CD4-positive, alpha-beta T cell treated with Interleukin-15 for 4 hours (primary cell): ENCODE measurements at places on chromosomes 13 and 19.

DNA sequence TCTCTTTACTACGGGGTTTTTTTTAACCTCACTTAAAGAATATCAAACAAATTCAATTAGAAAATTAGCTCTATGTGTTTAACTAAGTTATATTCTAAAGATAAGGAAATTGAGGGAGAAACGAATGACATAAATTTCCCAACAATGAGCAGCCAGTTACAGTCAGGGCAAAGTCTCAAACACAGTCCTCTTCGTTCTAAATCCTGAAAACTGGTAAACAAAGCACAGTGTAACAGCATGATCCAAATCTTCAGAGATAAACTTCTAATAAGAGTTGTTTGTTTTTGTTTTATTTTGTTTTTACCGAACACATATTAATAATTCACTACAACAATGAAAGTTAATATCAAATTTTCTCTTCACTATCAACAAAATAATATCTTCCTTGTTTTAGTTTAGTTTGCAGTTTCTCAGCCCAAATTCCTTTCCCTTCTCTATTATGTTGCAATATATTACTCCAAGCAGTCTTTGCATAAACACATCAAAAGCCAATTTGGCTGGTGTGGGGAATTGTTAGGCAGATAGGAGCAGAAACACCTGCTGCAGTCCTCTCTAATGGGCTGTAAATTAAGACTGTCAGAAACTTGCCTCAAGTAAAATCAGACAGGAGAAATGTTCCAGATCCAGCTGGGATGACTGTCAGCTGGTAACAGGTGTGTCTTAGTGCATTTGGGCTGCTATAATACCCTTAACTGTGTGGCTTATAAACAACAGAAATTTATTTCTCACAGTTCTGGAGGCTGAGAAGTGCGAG, 106.5 kb upstream of the SGCG start:
- no peak for DNase-seq

GRCh38 chr19:15464394-15465385, at the start of gene RASAL3:
RASAL3 (minus strand) TSS chr19:15464544; CDS start chr19:15464358, 186 bp downstream.
- DNase-seq = peak; percentile 71

DNA sequence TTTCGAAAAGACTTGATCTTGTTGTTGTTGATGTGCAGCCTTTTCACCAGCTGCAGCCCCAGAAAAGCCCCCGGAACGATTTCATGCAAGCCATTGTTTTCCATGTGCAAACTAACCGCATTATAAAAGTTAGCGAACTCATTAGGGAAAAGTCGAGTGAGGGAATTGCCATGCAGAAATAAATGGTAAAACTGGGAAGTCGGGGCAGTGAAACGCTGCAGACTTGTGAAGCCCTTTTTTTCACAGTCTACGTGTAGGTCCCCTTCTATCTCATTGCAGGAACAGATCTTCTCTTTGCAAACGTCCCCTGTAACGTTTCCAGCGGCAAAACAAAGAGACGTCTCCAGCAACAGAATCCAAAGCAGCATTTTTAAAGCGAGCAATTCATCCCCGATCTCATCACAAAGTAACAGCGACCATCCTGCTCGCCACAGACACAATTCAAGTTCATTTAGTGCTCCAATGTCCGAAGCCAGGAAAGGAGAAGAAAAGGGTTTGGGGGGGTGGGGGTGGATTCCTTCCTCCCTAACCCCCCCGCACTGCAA, 1.1 kb downstream of the SLITRK1 start:
- DNase-seq = no peak

- DNase-seq = peak; percentile 74
Measured at GRCh38 chr19:47863514-47863936, 4.5 kb downstream of the TPRX2 start.

DNA sequence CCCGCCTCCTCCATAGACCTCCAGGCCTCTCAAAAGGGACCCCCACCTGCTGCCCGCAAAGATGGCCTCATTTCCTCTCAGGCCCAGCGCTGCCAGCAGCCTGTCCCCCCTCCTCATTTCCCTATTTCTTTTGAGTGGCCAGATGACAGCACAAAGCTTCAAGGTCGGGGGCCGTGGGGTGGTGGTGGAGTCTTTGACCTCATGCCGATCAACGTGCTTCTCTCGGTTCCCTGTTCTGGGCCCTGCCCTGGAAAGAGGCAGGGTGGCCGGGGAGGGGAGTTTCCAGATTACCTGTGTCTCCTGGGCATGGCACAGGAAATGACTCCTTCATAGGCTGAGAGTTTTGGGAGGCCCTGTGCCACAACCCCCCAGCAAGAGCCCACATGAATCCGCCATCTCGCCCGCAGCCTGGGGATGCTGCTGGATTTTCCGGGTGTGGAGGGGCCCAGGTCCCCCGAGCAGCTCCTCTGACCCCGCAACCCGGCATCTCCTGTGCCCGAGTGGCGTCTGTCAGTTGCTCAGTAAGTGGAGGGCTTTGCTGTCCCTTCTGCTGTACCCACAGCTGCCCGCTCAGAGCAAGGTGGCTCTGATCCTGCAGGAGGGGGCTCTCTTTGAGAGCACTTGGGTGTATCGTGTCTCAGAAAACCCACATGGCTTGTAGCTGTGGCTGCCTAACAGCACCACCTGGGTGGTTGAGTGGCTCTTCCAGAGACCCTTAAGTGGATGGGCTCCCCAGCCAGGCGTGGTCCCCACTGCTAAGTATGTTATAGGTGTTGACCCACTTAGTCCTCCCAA, 139.4 kb downstream of the SIPA1L3 start:
- no peak for DNase-seq

DNA sequence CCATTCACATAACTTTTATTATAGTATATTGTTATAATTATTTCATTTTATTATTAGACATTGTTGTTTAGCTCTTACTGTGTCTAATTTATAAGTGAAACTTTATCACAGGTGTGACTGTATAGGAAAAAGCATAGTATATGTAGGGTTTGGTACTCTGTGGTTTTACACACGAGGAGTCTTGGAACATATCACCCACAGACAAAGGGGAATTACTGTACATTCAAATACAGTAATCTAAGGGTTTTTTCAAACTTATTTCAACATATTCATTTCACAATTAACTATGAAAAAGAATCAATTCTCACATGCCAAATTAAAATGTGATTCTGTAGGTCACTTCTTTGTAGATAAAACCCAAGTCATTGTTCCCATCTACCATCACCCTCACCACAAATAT, 46.0 kb downstream of the RBM26 start:
- DNase-seq = no peak

DNA sequence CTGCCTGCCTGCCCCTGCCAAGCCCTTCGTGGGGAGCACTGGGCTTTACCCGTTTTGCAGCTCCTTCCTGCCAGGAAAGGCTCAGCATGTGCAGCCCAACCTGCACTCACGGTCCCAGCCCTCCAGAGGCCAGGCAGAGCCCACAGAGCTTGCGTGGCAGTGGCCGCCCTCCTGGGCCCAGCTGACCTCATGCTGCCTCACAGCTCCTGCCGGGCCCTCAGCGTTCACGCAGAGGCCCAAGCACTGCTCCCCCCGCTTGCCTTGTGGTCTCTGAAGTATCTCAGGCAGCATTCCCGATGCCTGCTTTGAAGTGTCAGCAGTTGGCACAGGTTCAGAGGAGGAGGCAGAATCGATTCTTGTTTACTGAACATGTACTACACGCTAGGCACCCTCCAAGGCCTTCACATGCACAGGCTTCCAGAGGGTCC, 32.5 kb downstream of the CAPN12 start:
- DNase-seq = no peak

DNA sequence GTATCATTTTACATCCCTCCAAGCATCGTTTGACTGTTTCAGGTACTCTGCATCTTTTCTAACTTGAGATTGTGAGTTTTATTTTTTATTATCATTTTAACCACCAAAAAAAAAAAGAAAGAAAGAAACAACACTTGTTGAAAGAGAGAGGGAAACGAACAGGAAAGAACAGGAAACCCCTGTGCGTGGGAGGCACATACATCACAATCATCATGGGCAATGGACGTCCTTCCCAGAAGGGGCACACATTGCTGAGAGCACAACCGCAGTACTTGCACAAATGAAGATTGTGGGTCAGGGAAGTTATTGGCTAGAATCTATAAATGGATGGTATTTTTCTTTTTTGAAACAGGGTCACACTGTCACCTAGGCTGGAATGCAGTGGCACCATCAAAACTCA, 1.7 kb downstream of the CLC start:
- DNase-seq = no peak

- no peak for DNase-seq
Measured at GRCh38 chr19:588741-589692, 664 bp upstream of the HCN2 start.

GRCh38 chr13:47859165-47859564, 141.9 kb downstream of the SUCLA2 start:
- DNase-seq = no peak

GRCh38 chr19:36775768-36776167, 3.2 kb upstream of the ZNF850 start:
- no peak for DNase-seq

GRCh38 chr13:43389983-43390382, 366.6 kb downstream of the DNAJC15 start:
- DNase-seq = no peak

DNA sequence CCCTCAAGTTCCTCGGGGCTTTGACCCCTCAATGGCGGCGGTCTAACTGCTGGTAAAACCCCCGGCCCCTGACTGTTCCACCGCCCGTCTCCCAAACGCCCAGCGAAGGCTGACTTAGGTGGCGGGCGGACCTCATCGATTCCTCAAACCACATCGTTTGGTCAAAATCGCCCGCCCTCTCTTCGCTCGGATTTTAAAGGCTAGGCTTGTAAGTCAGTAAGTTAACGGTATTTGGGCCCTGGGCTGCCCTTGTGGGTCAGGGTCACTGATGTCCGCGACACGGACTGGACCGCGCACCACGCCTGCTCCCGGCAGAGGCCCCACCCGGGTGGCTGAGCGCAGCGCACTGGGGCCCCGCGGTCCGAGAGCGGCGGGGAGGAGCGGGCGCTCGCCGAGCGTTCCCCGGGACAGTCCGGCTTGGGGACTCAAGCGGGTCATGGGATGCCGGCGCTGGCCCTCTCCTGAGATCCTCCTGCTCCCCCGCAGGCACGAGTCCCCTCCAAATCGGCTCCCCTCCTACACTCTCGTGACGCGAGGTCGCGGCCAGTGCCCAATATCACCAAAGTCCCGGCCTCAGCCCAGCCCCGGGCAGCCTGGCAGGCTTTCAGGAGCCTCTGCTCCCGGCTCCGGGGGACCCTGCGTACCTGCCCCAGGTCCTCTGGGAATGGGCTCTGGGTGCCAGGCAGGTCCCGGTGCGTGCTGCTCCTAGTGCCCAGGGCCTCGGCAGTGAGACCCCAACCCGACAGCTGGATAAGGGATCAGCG, 1.0 kb downstream of the FLT1 start:
- DNase-seq = no peak

GRCh38 chr19:32189956-32190706, 155.3 kb upstream of the ZNF507 start:
- DNase-seq = no peak

GRCh38 chr19:6352381-6353165, 8.8 kb upstream of the CLPP start:
- no peak for DNase-seq

DNA sequence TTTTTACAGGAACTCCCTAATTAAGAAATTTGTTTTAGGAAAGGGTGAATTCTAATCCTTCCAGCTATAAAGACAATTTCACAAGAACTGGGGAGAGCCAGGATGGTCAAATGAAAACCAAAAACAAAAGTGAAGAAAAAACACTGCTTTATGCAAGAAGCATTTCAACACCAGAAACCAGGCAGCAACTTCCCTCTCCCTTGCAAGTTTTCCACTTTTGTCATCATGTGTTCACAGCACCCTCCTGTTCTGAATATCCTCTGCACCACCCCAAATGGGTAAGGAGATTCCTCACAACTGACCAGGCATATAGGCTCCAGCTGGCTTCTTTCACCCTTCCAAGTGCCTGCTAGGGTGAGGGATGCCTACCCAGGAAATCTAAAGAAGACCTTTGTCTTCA, 328.1 kb downstream of the TBC1D4 start:
- DNase-seq = no peak

GRCh38 chr13:114200399-114200911, 21.4 kb downstream of the CFAP97D2 start:
- no peak for DNase-seq

- peak; percentile 36 for DNase-seq
Measured at GRCh38 chr13:106561551-106562170, 6.3 kb downstream of the ARGLU1 start.

DNA sequence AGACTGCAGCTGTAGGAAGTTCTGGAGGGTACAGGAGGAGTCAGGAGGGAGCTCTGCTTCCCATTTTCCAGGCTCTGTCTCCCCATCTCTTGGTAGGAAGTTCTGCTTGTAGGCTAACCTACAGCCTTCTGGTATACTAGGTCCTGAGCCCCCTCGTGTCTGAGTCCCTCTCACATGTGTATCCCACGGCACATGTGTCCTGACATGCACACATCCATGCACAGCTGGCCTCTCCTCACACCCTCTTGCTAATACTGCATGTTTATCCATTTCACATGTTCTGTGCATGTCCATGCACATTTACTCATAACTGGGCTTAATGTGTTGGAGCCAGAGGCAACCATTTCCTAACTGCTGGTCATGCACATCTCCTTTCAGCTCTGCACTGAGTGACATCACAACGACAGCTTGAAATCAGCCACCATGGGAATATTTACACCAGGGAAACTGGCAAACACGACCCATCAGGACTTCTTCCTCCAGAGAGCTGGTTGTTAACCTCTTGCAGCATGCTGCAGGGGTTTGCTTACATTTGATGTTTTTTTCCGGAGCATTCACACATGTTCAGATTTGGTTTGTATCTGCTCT, 3.0 kb downstream of the CD209 start:
- no peak for DNase-seq

GRCh38 chr19:1244693-1245451, 3.3 kb downstream of the ATP5F1D start:
- no peak for DNase-seq

DNA sequence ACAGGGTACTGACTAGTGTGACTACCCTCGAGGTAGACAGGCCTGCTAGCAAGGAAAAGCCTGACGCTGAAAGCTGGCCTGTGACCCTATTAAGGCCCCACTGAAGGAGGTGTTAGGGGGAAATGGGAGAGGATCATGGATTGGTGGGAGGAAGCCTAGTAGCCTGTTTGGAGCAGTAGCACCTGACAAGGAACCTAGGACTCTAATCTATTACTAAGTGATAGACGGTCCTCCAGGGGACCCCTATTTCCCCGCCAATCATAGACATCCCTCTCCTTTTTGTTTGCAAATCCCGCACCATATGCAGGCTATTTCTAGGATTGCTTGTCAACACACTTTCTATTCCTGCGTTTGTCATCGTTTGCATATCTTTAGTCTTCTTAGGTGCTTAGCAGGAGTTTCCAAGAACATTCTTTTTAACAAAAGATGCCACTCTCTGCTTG, 1338.8 kb upstream of the MIR17HG start:
- no peak for DNase-seq

GRCh38 chr13:102609696-102610095, 12.9 kb downstream of the TPP2 start:
- DNase-seq = no peak

- no peak for DNase-seq
Measured at GRCh38 chr19:3673506-3674439, 26.5 kb downstream of the PIP5K1C start.

GRCh38 chr19:39218230-39219007, 14.4 kb upstream of the SYCN start:
- DNase-seq = no peak

DNA sequence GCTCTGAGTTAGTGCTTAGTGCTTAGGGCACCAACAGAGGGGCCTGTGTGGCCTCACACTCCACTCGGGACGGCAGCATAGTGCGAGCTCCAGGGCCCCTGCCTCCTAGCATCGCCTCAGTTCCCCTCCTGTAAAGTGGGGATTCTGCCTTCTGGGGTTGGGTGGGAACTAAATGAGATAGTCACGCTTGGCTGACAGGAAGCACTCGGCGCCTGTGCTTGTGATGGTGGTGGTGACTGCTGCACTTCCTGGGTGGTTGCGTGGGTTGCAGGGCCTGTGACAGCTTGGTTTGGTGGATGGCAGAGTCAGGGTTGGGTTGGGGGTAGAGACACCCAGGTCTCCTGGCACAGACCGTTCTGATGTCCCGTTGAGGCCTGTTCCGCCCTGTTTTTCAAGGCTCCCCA, 7.7 kb downstream of the PLEKHF1 start:
- DNase-seq = peak; percentile 89
